ENCODE measurements at places on chromosomes 6 and 20.

DNA sequence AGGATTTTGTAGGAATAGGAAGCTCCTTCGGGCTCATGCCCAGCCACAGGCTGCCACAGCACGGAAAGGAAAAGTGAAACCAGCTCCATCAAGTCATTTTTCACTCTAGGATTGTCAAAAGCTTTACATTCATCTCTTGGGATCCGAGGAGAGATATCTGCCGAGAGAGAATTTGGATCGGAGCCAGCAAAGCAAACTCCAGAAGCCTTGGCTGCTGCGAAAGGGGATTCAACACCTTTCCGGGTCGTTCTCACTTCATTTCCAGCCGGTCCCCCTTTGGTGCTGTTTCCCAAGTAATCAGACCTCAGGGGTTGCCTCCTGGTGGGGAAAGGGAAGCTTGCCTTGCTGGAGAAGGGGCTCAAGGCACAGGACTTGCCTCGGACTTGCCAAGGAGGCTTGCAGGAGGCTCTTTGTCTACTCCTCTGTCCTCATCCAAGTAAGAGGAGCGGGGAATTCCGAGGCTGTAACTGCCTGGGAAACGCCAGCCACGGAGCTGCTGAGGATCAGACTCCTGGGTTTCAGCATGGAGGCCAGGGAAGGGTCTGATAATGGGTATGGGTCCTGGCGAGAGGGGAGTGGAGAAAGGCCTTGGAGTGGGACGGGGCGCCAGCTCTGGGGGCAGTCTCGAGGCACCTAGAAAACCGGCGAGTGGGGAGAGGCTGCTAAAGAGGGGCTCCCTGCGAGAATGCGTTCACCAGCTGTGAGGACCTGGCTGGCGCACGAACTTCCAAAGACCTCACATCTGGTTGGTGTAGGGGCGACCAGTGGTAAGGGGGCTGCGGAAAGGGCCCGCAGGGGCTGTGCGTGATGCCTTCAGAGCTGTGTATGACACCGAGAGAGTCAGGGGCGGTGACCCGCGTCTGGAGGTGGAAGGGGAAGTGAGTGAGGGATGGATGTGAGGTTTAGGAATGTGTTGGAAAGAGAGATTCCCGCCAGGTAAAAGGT is 702 bp downstream of the ETV7 start:
- DNase-seq = no peak

DNA sequence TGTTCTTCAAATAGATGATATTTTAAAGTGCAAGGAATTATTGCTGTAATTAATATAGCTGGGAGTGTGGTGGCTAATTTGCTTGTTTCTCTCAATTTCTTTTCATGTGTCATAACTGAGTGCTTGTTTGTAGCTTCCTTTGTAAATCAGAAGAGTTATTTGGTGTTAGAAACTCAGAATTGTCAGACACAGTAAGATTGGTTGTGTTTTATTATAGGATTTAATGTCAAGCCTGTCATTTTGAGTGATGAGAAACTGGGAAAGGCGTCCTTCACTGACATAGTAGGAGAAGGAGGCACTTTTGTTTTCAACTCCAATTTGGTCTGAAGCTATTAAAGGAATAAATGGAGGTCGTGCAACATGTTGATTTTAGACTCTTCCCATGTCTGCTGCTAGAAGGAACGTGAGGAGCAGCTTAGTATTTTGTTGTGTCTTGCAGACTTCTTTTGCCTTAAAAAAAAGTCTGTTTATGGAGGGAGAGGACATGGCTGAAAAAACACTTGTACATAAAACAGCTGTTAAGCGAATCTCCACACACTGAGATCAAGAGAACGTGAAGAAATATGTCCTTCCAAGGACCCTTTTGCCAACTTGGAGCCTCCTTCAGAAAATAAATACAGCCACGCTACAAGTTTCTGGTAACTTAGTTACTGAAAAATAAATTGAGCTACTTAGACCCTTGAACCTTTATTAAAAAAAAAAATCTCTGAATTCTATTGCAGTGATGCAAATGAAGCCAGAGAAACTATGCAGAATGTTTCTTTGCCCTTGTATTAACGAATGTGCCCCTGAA is 59.5 kb downstream of the BMP6 start:
- DNase-seq = no peak

DNA sequence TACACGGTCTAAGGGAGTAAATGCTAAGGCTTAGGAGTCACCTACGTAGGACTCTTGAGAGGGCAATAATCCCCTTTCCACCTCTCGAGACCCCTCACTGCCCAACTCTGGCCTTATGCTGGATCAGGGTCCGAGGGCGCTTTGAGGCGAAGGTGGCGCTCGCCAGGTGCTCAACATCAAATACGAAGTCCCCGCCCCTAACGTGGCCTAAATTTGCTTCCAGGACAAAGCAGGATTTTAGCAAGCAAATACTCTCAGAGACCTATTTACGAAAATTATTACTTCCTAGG is 406 bp upstream of the TRIM26 start:
- DNase-seq = no peak

DNA sequence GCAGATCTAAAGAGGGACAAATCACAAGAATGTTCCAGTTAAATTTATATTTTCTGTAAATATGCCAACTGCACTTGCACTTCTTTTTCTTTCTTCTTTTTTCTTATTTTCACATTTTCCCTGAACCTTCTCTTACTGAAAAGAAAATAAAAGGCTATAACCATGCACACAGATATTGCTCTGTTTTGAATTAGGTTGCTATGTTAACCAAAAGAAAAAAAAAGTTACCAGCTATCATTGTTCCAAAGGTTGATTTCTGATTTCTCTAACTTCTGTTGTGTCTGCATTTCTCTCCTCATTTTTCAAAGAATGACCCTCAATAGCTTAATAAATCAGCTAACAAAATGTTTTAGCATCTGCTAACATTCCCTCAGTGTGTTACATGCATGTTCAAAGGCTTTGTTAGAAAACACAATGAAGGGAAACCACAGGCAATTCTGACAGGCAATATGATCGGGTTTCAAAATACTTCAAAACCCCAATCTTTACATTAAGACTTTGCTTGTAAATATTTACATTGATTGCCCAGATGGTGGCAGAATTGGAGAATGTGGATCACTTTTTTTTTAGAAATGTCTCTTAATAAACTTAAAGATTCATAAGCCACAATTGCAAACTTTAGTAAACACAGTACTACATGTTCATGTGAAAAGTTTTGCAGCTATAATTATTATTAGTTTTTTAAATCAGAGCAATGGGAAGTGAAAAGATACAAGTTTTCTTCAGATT is 928.3 kb upstream of the FLRT3 start:
- no peak for DNase-seq
